OCI-LY7 (cell line): ENCODE measurements at places on chromosomes 11 and 22.

- DNase-seq = no peak
Measured at GRCh38 chr22:45007391-45008185, 2.2 kb downstream of the PHF21B start.

- DNase-seq = no peak
Measured at GRCh38 chr22:47914481-47915097, 1152.1 kb downstream of the TBC1D22A start.

DNA sequence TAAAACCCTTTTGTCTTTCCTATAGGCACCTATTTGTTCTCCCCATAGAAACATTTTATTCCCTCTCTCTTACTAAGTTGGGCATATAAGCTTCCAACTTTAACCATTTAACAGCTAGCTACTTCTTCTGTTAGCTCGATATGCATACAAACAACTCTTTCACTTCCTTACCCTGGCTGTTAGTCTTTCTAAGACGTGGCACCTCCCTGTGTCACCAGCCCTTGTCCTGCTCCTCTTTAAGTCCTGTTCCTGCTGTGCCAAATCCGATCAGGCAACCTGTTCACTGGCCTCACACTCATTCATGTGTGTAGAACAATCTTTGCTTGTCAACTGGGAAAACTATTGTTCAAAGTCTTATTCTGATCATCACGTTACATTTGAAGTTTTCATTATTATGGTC is 1376.1 kb upstream of the TENM4 start:
- DNase-seq = no peak

GRCh38 chr22:50577987-50578775 is at the start of gene CPT1B:
CPT1B (minus strand) TSS chr22:50578427; CDS start chr22:50577915, 512 bp downstream.
- DNase-seq = no peak

DNA sequence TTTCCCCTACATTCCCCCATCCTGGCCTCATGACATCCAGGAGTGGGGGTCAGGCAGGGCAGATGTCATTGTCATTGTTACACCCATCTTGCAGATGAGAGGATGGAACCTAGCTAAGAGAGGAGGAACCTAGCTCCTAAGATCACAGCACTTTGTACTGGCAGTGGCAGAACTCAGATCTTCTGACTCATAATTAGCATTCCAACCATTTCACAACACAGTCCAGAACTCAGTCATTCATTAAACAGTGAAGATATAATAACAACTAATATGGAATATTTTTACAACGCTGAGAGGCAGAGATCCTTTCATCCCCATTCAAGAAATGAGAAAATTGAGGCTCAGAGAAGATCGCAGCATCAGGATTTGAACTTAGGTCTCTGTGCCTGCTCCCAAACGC is 127.8 kb downstream of the CHST1 start:
- no peak for DNase-seq

DNA sequence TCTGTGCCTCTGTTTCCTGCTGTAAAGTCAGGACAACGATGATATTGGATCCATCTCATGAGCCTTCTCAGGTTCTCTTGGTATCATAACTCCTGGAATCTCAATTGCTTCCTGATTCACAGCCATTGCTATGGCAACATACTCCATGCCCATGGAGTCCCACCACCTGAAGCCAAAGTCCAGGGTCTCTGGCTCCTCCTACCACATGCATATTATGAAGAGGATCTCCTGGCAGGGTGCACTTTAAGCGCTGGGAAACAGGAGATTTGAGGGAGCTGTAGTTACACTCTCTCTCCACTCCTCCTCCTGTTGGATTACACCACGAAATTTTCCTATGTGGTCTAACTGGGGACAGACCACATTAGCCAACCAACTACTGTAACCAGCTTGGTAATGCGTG is 130.9 kb upstream of the SEZ6L start:
- no peak for DNase-seq

DNA sequence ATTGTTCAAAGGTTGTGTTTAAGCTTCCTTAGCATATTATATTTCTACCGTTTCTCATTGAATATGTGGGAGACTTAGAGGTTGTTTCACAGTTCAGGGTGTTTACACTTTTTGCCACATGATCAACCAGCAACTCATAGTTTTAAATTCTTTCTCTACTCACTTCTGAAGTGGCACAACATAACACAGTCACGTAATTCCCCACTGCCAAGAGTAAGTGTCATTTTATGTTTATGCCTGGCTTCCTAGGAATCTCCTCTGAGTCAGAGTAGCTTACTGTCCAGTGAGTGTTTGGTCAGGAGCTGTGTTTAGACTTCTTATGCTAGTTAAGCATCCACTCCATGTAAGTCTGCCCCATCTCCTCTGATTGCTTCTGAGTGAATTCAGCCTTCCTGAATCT is 520.8 kb upstream of the KIRREL3 start:
- DNase-seq = no peak

- DNase-seq = peak; percentile 82
Measured at GRCh38 chr11:120660024-120660565, 148.5 kb downstream of the GRIK4 start.

GRCh38 chr11:117841551-117842031 is 17.0 kb upstream of the FXYD2 start:
- no peak for DNase-seq

- no peak for DNase-seq
Measured at GRCh38 chr11:112211536-112211935, 14.7 kb upstream of the PTS start.

DNA sequence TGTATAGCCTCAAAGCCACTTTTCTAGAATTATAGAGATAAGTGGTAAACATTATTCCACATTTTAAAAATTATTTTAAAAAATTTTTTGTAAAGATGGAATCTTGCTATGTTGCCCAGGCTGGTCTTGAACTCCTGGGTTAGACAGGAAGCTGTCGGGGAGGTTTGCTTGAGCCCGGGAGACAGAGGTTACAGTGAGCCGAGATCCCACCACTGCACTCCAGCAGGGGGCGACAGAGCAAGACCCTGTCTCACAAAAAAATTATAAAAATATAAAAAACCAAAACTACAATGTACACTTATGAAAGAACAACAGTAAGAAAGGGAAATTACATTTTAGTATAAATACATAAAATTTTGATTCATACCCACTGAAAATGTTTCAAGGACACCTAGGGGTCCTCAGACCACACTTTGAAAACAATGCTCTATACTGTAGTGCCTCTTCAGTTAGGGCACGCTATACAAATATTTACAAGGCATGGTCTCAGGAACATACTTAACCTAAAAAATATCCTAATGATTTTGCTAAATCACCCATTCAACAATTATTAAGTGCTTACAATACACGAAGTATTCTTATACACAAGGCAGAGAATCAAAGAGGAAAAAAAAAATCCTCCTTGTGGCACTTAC is 111.2 kb downstream of the MRTFA start:
- peak; percentile 72 for DNase-seq

DNA sequence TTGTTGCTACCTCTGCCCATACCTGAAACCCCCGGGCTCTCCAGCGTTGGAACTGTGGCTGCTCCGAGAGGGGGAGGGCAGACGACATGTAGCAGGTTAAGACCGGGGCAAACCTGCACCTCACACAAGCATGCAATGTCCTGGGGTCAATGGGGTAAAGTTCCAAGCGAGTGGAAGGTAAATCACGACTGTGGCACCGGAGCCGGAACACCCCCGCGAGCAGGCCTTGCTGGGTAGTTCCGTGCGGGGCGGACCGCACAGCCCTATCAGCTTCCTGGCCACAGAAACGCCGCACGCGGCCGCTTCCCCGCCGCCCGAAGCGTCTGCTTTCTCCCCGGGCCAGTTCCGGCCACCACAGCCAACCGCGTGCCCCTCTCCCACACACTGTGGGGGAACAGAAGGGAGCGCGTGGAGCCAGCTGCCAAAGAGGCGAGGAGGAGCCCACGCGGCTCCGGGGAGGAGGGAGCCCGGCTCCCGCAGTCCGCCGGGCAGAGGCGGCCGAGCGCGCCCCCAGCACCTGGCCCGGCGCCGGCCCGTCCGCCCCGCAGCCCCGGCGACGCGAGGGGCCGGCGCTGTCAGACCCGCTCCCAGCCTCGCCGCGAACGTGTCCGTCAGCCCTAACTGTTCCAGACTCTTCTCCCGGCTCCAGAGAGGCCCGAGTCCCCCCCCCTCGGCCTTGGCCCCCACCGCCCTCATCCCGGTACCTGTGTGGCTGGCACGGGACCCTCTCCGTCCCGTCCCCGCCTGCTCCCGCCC is 1.6 kb downstream of the SPTBN2 start:
- peak; percentile 56 for DNase-seq

- DNase-seq = no peak
Measured at GRCh38 chr11:96187822-96188221, 155.2 kb downstream of the MAML2 start.

- DNase-seq = no peak
Measured at GRCh38 chr11:74345420-74345819, 34.0 kb upstream of the P4HA3 start.

DNA sequence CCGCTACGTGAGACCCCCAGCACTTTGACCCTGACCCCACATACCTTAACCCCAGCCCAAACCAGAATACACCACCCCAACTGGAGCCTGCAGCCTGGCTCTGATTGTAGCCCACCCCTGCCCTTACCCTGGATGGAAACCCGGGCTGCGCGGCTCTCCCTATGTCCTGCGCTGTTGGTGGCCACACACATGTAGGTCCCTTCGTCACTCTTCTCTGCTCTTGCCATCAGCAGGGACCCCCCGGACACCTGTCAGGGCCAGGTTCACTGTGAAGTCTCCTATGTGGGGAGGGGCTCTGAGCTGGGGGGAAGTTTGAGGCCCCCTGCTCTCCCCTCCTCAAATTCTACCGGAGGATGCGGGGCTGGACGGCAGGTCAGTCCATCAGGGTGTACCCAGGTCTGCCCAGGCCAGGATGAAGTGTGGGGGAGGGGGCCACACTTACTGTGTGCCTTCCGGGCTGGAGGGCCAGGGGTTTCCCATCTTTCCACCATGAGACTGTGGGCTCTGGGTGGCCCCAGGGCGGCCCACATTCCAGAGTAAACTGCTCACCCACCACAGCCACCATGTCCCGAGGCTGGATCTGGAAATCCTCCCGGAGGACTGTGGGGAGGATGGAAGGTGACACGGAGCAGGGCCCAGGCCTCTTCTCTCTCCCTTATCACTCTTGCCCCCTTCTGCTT is 1.5 kb downstream of the ROBO4 start:
- no peak for DNase-seq

DNA sequence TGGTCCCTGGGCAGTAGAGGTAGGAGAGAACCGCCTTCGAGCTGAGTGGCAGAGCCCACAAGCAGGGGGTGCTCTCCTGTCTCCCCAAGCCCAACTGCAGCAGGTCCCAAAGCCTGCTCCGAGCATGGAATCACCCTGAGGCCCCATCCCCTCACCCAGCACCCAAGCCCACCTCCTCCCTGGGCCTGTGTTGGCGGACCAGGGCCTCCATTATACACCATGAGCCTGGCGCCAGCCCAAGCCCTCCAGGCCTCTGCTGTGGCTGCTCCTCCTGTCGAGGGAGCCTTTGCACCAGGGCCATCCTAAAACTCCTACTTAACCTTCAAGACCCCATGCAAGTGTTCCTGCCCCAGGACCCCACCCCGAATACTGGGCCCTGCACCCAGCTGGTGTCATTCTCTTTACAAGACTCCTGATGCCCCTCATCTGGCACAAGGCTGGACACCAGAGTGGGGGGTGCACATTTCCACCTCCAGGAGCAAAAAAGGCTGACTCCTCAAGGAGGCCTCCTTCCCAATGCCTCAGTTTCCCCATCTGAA is 16.6 kb downstream of the GP1BB start:
- DNase-seq = no peak

DNA sequence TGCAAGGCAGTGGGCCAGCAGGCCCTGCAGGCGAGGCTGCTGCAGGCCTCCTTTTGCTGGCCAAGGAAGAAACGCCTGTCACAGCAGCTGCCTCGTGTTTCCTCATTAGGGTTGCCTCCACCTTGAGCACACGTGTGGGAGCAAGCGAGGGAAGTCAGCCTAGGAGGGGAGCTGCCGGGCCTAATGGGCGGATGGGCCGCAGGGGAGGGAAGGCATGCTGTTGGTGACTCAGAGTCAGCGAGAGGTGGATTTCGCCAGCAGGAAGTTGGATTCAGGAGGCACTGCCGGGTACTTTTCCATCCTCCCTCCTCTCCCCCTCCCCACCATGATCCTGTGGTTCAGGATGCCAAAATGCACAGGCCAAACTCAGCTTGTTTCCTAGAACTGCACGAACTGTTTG is 498.7 kb downstream of the METTL15 start:
- no peak for DNase-seq

DNA sequence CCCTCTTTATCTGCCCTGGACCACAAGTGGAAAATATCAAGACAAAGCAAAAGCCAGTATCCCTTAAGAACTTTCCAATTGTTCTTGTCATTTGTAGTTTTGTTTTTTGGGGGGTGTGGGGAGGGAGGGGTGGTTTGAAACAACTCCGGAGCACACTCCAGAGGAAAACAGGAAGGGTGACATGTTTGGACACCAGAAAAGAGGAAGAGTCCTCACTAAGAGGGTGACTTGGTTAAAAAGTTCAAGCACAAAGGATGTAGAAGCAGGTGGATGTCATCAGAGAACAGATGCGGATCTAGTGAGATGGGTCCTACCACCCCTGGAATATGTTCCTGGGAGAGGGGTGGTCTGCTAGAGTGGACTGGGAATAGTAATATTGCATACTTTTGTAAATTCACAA is 25.8 kb downstream of the ADAMTS8 start:
- no peak for DNase-seq

- peak; percentile 32 for DNase-seq
Measured at GRCh38 chr22:22022255-22022840, 39.8 kb upstream of the TOP3B start.

- no peak for DNase-seq
Measured at GRCh38 chr11:19777377-19778102, 64.9 kb downstream of the NAV2 start.

GRCh38 chr11:68498903-68499883 is 38.6 kb downstream of the PPP6R3 start:
- DNase-seq = no peak

GRCh38 chr22:28143961-28144745 is 225.1 kb upstream of the PITPNB start:
- DNase-seq = no peak

- DNase-seq = no peak
Measured at GRCh38 chr11:109486129-109486528, 64.1 kb downstream of the C11orf87 start.

DNA sequence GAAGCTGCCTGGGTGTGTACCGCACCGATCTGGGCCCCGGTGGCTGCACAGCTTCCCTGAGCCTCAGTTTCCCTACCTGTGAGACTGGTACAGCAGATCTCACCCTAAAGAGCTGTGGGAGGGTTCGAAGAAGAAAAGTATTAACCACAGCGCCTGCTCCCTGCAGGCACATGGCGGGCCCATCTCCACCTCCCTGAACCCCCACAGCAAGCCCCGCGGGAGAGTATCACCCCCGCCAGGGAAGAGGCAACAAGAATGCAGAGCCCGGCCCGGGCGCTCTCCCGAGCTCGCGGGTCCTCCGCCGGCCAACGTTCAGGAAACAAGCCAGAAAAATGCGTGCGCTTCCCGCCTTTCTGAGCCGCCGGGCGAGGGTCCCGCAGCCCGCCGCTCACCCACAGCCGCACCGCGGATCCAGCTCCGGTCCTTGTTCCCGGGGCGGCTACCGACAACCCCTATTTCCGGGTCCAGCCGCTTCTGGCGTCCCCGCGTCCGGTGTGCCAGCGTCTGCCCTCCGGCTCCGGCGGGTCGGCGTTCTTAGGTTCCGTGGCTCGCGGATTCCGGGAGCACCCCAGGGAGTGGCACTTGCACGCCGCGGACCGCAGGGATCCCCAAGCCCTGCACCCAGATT is at the start of gene TOP3B:
TOP3B (minus strand) TSS at position 450 of the 628 bp plus-strand sequence. CDS start 7,078 bp downstream, outside the sequence.
- peak; percentile 90 for DNase-seq

GRCh38 chr11:121292495-121293287 is at the start of gene SC5D:
SC5D (plus strand) TSS chr11:121292771; CDS start chr11:121303376, 10,605 bp downstream.
- DNase-seq = peak; percentile 97

- peak; percentile 88 for DNase-seq
Measured at GRCh38 chr11:13883042-13883441, 79.5 kb upstream of the SPON1 start.

GRCh38 chr11:71562120-71562519 is 3.2 kb upstream of the KRTAP5-10 start:
- no peak for DNase-seq

- no peak for DNase-seq
Measured at GRCh38 chr11:125304136-125304535, 139.6 kb downstream of the PKNOX2 start.
